Body of pancreas (tissue), 4 donors: ENCODE measurements at places on chromosomes 3 and 15. TPM values are rescaled to one million over a fixed set of nuclear protein-coding genes. Genes with fewer than 3 reads are reported as not detected.

SLC12A1 gene
- total RNA-seq = not detected

GRCh38 chr3:66431494-66431893 is 69.3 kb downstream of the LRIG1 start:
- no peaks in the 10 kb centered on the region for H3K36me3 ChIP-seq
- no peaks in the 10 kb centered on the region for H3K27me3 ChIP-seq
- peaks cover 85% of the 10 kb centered on the region for H3K4me1 ChIP-seq
- peak overlapping the region; percentile 79 for H3K27ac ChIP-seq

DNA sequence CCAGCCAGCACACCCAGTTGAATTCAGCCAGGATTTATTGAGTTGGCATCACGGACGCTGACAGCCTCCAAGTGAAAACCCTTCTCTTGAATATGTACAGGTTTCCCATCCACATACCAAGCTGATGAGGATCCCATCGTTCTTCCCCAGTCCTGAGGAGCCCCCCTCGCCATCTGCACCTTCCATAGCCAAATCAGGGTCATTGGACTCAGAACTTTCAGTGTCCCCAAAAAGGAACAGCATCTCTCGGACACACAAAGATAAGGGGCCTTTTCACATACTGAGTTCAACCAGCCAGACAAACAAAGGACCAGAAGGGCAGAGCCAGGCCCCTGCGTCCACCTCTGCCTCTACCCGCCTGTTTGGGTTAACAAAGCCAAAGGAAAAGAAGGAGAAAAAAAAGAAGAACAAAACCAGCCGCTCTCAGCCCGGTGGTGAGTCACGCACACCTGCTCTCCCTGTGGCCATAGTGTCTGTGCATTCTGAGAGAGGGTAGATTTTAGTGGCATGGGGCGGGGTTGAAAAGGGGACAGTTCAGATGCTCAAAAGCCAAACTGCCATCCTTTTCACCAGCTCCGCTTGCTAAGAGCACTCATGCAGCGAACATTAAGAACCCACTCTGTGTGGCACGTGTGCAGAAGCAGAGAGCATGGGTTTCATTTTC is 51.2 kb downstream of the KLHL25 start:
- H3K36me3 ChIP-seq = peaks cover 22% of the 10 kb centered on the region
- DNase-seq = no peak

DNA sequence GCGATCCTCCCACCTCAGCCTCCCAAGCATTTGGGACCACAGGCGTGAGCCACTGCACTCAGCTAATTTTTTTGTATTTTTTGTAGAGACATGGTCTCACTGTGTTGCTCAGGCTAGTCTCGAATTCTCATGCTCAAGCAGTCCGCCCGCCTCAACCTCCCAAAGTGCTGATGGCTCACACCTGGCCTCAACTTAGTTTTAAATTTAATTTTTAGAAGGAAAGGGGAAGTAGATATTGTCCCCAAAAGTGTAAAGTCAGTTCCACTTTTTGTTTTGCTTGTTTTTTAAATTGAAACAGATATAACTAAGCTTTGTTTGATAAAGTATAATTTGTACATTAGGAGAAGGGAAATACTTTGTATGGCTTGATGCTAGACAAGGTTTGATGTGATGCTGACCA is 31.3 kb upstream of the NFKBIZ start:
- peaks cover 21% of the 10 kb centered on the region for H3K4me1 ChIP-seq
- no peak overlapping the region for H3K4me3 ChIP-seq
- H3K36me3 ChIP-seq = no peaks in the 10 kb centered on the region
- DNase-seq = no peak
- no peak overlapping the region for H3K27ac ChIP-seq
- H3K27me3 ChIP-seq = no peaks in the 10 kb centered on the region

GRCh38 chr3:18853269-18853668 is 295.0 kb upstream of the KCNH8 start:
- H3K36me3 ChIP-seq = no peaks in the 10 kb centered on the region
- H3K27ac ChIP-seq = no peak overlapping the region
- no peaks in the 10 kb centered on the region for H3K4me1 ChIP-seq
- no peaks in the 10 kb centered on the region for H3K27me3 ChIP-seq
- no peak for DNase-seq
- H3K4me3 ChIP-seq = no peak overlapping the region

GOLGA8T gene
- total RNA-seq = not detected

DNA sequence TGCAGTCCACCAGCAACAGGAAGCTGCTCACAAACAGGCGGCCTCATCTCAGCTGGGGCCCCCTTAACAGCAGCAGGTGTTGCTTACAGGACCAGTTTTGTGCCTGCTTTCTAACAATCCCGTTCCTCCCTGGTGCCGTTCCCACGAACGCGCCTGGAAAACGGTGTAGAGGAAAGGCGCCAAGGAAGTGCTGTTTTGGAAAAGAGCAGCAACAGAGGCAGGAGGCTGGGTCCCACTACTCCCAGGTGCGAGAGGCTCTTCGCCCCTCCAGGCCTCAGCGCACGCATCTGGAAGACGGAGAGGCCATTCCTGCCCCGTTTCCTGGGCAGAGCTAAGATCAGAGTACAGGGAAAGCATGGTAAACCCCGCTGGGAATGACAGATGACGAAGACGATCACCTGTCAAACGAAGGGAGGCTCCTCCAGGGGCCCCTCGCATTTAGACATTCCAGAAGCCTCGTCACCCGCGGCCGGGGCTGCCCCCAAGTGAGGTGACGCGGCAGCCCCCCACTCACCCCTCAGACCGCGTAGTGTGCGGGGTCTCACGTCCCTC is 603 bp downstream of the SCAPER start:
- H3K4me3 ChIP-seq = peak overlapping the region; percentile 96
- peak; percentile 48 for DNase-seq
- H3K36me3 ChIP-seq = no peaks in the 10 kb centered on the region
- H3K4me1 ChIP-seq = peaks cover 30% of the 10 kb centered on the region
- no peaks in the 10 kb centered on the region for H3K27me3 ChIP-seq
- peak overlapping the region; percentile 87 for H3K27ac ChIP-seq

DNA sequence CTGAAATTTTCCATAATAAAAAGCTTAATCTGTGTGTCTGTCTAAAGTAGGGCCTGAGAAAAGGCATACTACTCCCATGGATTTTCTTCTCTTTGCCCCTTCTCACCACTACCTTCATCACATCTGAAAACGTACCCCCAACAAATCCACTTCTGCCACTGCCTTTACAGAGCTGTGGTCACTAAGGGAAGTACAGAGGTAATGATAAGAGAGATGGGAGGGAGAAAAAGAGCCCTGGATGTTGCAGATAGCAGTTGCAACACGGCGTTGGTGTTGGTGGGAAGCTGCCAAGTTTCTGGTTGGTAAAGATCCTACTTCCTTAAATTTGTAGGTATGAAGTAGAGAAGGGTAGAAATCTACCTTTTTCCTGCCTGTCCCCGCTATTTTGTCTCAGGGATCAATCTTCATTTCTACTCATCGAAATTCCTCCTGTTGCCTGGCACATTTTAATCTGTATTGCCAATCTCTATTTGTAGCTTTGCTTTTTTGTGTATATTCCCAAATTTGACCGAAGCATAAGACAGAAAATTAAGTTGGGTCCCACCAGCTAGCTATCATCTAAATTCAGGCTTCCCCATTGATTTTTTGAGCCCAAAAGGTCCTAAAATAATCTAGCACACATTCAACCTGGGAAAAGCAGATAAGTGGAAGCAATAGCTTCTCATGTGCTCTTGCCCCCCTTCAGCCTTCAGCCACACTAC is 102.9 kb downstream of the TFDP2 start:
- H3K4me3 ChIP-seq = no peak overlapping the region
- no peak for DNase-seq
- no peaks in the 10 kb centered on the region for H3K36me3 ChIP-seq
- H3K27ac ChIP-seq = no peak overlapping the region
- H3K27me3 ChIP-seq = no peaks in the 10 kb centered on the region

GRCh38 chr3:184574515-184575417 is 13.2 kb downstream of the EPHB3 start:
- no peak overlapping the region for H3K4me3 ChIP-seq
- DNase-seq = no peak
- H3K27me3 ChIP-seq = no peaks in the 10 kb centered on the region
- H3K4me1 ChIP-seq = peaks cover 3% of the 10 kb centered on the region

- no peak overlapping the region for H3K27ac ChIP-seq
- DNase-seq = no peak
- no peaks in the 10 kb centered on the region for H3K4me1 ChIP-seq
- no peak overlapping the region for H3K4me3 ChIP-seq
- H3K36me3 ChIP-seq = no peaks in the 10 kb centered on the region
Observed at GRCh38 chr3:178117641-178118040, 418.6 kb upstream of the KCNMB2 start.

DNA sequence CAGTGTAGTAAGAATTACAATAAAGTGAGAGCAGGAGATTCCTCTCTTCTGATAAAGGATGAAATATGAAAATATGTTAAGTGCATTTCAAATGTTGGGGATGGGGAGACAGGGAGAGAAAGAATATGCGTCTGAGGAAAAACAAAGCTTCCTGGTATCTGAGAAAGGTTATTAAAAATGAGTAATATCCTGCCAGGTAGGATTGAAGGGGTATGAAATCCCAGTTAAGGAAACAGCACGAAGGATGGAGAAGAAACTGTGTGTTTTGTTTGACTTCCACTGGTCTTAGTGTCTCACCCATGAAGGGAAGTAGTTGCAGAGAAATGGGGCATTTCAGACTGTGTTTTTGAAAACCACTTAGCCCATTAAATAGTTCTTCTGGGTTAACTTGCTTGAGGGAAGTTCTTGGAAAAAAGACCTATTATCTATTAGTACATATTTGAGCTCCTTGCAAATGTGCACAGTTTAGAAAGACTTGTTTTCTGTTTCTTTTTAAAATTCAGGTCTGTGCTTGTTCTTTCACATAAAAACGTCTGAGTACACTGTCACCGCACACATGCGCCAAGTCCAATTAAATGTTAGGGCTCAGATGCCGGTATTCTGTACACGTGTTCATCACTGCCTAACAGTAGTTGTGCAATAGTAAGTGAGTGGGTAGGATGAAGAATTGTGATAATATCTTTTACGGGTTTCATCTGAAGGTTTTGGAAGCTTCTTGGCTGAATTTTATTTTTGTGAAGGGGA is 196.1 kb upstream of the P2RY1 start:
- H3K27ac ChIP-seq = no peak overlapping the region
- H3K36me3 ChIP-seq = no peaks in the 10 kb centered on the region
- no peak overlapping the region for H3K4me3 ChIP-seq

LAMB2 gene
- 204 TPM for total RNA-seq

GRCh38 chr3:64141476-64141875 is 83.8 kb downstream of the PRICKLE2 start:
- H3K4me3 ChIP-seq = no peak overlapping the region
- no peaks in the 10 kb centered on the region for H3K36me3 ChIP-seq
- H3K4me1 ChIP-seq = no peaks in the 10 kb centered on the region
- DNase-seq = no peak

LRRC58 gene
- 20.2 TPM for total RNA-seq

GRCh38 chr3:119318876-119319275 is 24.7 kb downstream of the ARHGAP31 start:
- no peak overlapping the region for H3K4me3 ChIP-seq
- H3K27ac ChIP-seq = no peak overlapping the region
- no peaks in the 10 kb centered on the region for H3K27me3 ChIP-seq
- no peak for DNase-seq
- no peaks in the 10 kb centered on the region for H3K36me3 ChIP-seq

DNA sequence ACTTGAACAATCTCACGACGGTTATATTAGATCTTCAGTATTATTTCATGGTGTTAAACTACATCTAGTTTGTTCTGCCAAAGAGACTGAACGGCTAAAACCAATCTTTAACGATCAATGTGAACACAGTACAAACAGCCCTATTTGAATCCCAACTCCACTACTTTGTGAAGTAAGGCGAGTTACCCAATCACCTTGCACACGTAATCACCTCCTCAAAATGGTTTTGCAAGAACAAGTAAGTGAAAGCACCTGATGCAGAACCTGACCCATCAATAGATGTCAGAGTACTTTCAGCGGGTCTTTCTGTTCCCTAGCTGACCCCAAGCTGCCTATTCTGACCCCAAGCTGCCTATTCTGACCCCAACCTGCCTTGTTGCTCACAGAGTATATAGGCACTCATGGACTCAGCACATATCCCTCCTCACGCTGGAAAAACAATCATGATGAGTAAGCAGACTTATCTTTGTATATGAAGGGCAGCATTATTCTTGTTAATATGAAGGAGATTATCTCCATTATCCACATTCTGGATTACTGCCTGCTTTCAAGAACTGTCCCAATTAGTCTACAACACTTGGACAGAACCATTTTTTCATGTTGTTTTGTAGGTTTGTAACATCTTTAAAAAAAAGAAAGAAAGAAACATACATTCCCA is 3.7 kb downstream of the KPNA1 start:
- H3K4me1 ChIP-seq = peaks cover 52% of the 10 kb centered on the region
- H3K27ac ChIP-seq = no peak overlapping the region
- no peaks in the 10 kb centered on the region for H3K36me3 ChIP-seq
- H3K4me3 ChIP-seq = no peak overlapping the region
- DNase-seq = no peak

APBA2 gene
- 29.0 TPM for total RNA-seq

- H3K27ac ChIP-seq = no peak overlapping the region
- H3K4me3 ChIP-seq = no peak overlapping the region
- H3K4me1 ChIP-seq = no peaks in the 10 kb centered on the region
Observed at GRCh38 chr3:193053046-193053435, 135.4 kb upstream of the MB21D2 start.

FBXL22 gene
- not detected for total RNA-seq

GRCh38 chr3:111864821-111865656 is 6.0 kb downstream of the PHLDB2 start:
- peak overlapping the region; percentile 57 for H3K27ac ChIP-seq
- no peak overlapping the region for H3K4me3 ChIP-seq
- no peaks in the 10 kb centered on the region for H3K27me3 ChIP-seq
- H3K4me1 ChIP-seq = peaks cover 42% of the 10 kb centered on the region
- H3K36me3 ChIP-seq = no peaks in the 10 kb centered on the region

DNA sequence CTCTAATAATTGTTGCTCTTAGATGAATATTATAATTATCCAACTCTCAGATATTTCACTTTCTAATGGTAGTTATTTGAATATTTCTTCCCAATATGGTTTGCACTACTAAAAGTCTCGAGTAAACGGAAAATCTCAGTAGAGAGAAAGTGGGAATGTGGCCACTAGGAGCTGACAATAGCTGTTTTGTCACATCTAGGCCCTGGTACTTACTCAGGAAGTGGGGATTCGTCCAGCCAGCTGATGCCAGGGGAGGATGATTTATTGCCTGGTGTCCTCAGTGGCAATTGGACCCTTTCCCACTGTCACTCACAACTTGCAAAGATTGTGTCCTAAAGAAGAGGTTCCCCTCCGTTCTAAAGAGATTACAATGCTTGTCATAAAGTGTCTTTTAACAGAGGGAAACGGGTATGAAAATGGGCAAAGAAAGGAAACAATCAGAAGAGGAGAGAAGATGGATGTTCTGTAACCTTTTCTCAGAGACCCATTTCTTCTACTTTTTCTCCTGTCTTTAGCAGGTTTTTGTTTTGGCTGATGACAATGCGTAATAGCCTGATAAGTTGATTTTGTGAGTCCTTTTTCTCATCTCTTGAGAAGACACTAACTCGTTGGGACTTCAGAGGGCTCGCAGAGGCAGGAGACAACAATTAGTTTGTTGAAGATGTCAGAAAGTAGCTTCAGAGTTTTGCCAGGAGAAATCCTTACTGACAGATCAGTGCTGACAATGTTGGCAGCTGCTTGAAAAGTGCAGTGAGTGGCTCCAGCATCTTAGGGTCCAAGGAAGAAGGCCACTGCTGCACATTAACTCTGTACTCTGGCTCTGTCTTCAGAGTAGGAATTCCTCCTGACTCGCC is 320.6 kb downstream of the MECOM start:
- H3K27ac ChIP-seq = no peak overlapping the region
- no peaks in the 10 kb centered on the region for H3K36me3 ChIP-seq
- no peak for DNase-seq
- H3K27me3 ChIP-seq = no peaks in the 10 kb centered on the region
- peaks cover 23% of the 10 kb centered on the region for H3K4me1 ChIP-seq

- no peaks in the 10 kb centered on the region for H3K27me3 ChIP-seq
- DNase-seq = no peak
- H3K4me3 ChIP-seq = no peak overlapping the region
- no peak overlapping the region for H3K27ac ChIP-seq
Observed at GRCh38 chr15:69609176-69609575, 156.6 kb downstream of the RPLP1 start.
